Naive thymus-derived CD8-positive, alpha-beta T cell (primary cell): ENCODE measurements at places on chromosomes 2 and 18. TPM values are rescaled to one million over a fixed set of nuclear protein-coding genes. Genes with fewer than 3 reads are reported as not detected.

The OSBPL1A gene
- 1.5 TPM for polyA plus RNA-seq

The NEU2 gene
- not detected for polyA plus RNA-seq

The AQP12B gene
- not detected for polyA plus RNA-seq

The ANKRD30BL gene
- not detected for polyA plus RNA-seq

The ZBTB7C gene
- polyA plus RNA-seq, result not detected

- DNase-seq, result no peak
These were observed 26.0 kb upstream of the GALR1 start for GRCh38 chr18:77223653-77224052.

- DNase-seq, result no peak
These were observed 102.6 kb downstream of the TNS1 start for GRCh38 chr2:217900010-217900779.

GRCh38 chr2:190972213-190972612 is 41.8 kb downstream of the STAT1 start:
- DNase-seq, result no peak

DNA sequence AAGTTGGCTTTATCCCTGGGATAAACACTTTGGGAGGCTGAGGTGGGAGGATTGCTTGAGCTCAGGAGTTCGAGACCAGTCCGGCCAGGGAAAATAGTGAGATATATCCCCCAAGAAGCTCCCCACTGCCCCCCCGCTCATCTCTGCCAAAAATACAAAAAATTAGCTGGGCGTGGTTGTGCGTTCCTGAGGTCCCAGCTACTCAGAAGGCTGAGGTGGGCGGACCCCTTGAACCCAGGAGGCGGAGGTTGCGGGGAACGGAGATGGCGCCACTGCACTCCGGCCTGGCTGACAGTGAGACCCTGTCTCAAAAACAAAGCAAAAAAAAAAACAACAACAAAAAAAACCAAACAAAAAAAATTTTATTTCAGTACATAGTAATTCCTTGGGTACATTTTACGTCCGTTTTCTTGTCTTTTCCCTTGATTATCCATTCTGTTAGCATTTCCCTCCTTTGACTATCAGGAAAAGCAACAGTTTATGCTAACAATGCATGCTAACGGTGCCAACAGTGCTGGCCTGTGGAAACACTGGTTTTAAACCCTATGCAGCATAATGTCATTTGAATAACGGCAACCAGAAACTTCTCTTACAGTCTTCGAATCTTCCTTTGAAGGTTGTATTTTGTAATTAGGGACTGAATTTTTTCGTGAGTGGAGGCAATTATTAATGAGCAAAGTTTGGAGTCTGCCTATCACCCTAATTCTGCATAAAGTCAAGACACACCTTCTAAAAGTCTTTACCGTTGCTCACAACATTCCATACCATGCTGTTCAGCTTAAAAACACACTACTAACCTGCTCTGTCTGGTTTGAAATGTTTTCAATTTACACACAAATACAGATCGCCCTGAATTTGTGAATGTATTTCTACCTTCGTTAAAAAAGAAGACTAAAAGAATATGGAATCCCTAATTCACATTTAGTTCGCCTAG is 721 bp upstream of the MIB1 start:
- no peak for DNase-seq

DNA sequence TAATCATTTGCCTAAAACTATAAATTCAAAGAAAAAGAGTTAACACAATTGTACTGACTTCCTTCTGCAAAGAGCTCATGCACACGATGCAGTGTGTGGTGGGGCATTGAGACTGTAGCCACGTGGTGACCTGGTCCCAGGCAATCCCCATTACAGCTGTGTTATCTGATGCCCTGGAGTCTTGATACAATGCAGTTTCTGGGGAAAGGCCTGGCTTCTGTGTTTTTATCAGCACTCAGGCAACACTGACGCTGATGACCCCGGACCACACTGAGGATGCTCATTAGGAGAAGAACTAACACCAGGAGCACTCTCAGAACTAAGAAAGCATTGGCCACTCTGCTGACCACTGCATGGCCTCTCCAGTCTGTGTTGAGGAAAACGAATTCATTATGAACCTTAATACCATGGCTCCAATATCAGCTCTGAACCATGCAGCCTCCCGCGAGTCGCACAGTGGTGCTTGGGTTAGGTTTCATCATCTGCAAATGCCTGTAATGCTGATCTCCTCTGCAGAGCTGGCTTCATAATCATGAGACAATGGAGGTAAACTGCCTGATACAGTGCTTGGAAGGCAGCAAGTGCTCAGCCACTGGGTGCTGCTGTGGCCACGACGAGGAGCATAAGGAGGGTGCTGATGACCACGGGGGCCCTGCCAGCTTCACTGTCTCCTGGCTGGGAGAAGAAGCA is 218.5 kb downstream of the MYT1L start:
- DNase-seq, result no peak
